ENCODE measurements at places on chromosomes 2 and 18.

GRCh38 chr2:236143811-236144210 lies 24.4 kb downstream of the GBX2 start:
- DNase-seq, result no peak

DNA sequence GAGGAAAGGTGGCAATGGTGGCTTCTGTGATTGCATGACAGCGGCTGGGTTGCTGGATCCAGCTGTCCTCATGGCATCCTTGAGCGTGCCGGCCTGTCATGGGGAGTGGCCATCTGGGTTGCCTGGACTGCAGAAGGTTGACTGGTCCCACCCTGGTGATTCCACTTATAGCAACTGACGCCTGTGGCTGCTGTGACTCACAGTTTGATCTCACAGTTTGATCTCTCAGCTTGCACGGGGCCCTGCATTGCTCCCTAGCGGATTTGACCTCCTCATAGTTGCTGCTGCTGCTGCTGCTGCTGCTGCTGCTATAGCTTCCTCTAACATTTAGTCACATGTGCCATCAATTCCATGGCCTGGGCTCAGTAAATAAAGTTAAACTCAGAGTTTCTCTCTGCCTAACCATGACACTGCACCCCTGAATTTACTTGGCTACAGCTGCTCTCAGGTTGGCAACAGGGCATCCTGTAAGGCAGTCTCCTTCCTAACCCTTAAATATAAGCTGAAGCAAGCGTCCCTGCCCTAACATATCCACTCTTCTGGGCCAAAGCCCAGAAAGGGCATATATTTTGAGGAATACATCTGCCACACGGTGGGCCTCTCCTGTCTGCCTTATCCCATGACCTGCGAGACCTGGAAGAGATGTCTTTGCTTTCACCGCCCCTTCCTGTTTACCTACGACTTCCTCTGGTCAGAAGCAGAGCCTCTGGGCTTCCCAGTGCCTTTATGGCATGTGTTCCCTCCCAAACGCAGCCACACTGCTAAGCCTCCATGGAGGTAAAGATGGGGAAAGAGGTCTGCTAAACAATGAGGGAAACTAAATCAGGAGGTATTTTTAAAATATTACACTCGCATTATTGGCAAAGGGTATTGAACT lies 37.8 kb upstream of the CCDC150 start:
- no peak for DNase-seq

GRCh38 chr18:50218432-50219197 lies 23.7 kb upstream of the MYO5B start:
- no peak for DNase-seq

DNA sequence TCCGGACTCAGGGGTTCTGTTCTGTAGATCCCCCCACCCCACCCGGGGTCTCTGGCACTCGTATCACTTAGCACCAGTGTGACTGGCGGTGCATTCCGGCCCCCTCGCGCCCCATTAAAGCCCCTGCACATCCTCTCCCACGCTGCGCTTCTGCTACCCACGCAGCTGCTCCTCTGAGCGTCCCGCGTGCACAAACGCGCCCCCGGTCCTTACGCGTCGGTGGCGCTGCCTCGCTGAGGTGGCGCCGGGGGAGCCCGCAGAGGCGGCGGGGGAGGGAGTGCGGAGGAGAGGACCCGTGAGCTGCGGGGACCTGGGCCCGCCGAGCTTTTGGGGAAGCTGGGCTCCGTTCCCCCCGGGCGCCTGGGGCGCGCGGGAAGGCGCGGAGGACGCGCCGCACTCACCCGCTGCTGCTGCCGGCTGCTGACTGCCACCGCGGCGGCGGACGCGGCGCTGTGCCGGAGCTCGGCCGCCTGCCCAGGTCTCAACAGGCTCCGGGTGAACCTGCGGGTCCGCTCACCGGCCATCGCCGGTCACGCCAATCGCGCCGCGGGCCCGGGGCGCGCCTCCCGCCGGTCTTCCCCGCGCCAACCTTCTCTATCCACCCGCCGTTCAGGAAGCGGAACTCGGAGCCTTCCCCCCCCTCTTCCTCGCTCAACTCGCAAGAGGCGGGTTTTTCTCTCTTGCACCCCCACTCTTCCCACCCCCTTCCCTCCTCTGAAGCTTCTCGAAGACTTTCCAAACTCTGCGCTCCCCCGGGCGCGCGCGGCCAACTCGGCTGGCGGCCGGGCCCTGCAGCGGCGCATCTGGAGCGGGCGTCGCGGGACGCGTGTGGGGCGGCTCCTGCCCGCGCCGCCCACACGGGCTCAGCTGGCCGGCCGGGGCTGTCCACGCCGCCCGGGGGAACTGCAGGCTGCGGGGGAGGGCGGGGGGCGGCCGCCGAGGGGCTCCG lies at the start of gene DOCK10:
Gene DOCK10 (minus strand): TSS at position 618 of the 949 bp plus-strand sequence. CDS start 94 bp downstream, at position 524.
- DNase-seq, result peak; percentile 16

- no peak for DNase-seq
Observed at GRCh38 chr2:111919794-111920608, 21.6 kb downstream of the MERTK start.
